ENCODE measurements at places on chromosomes 5 and 9.

- DNase-seq, result no peak
Measured at GRCh38 chr9:15262581-15262980, 44.4 kb downstream of the TTC39B start.

DNA sequence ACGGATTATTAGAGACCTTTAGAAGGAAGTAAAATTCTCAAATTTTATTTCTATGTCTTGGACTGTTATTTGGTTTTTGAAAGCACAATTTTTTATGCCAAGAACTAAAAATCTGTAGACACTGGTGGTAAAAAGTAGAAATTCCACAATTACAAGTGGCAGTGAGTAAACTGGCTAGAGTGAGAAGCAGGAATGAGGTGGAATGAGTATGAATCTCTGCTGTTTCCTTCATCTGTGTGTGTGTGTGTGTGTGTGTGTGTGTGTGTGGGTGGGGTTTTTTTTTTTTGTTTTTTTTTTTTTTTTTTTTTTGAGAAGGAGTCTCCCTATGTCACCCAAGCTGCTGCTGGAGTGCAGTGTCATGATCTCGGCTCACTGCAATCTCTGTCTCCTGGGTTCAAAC lies 94.2 kb downstream of the TLE4 start:
- DNase-seq, result peak; percentile 36

DNA sequence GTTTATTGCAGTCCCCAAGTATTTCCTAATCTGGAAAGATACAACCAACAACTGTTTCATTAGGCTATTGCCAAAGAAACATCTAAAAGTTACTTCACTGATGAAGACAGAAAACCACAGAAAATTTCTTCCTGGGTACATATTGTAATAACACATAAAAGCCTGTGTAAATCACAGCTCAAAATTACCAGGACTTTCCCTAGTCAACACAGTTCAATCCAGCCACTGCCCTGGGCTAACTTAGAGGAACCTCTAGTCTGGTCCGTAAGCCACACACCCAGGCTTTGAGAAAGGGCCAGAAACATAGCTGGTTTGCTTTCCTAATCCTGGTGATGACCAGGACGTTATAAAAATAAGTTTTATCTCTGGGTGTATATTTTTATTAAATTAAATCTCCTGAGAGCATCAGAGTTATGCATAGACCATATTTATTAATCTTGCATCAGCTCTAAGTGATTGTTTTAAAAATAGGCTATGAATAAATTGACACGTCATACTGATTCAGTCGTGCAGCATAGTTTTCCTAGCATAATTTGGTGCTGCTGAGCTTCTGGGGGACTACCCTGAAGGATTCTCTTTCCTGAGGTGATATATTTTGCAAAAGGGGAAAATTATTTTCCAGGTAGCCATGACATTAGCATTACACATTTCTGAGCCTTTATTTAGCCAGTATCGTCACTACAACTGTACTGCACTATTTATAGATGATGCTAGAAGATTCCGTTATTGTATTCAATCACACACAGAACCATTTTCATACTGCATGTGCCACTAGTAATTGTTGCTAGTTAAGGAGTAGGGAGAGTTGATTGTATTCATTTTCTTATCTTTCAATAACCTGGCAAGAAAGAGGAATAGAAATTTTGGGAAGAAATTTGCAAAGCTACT lies 12.6 kb upstream of the MUSK start:
- peak; percentile 29 for DNase-seq

GRCh38 chr5:61123145-61123544 lies 39.1 kb downstream of the SMIM15 start:
- no peak for DNase-seq

GRCh38 chr9:5466766-5467165 lies 16.4 kb downstream of the CD274 start:
- DNase-seq, result no peak

DNA sequence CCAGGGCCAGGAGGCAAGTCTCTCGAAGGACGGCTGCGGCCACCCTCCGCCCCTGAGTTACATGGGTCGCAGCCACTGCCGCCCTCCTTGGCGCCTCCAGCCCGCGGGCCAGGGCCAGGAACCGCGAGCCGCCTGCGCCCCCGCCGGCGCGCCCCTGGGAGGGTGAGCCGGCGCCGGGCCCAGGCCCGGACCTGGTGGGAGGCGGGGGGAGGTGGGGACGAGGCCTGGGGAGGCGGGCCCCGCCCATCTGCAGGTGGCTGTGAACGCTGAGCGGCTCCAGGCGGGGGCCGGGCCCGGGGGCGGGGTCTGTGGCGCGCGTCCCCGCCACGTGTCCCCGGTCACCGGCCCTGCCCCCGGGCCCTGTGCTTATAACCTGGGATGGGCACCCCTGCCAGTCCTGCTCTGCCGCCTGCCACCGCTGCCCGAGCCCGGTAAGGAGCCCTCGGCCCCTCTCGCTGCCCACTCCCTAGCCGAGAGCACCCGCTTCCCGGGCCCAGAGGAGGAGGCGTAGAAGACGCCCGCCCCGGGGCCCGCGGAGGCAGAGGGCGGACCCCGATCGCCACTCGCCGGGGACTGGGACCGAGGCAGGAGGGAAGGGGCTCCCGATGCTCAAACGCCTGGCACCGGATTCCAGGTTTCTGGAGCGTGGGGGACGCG lies at the start of gene ASS1:
Gene ASS1 (plus strand): TSS at position 397 of the 657 bp plus-strand sequence. CDS start 7,268 bp downstream, outside the sequence.
- no peak for DNase-seq

- DNase-seq, result no peak
Measured at GRCh38 chr5:10631316-10631996, 67.6 kb downstream of the ANKRD33B start.

- DNase-seq, result no peak
Measured at GRCh38 chr5:33588654-33589372, 148.0 kb downstream of the TARS1 start.

DNA sequence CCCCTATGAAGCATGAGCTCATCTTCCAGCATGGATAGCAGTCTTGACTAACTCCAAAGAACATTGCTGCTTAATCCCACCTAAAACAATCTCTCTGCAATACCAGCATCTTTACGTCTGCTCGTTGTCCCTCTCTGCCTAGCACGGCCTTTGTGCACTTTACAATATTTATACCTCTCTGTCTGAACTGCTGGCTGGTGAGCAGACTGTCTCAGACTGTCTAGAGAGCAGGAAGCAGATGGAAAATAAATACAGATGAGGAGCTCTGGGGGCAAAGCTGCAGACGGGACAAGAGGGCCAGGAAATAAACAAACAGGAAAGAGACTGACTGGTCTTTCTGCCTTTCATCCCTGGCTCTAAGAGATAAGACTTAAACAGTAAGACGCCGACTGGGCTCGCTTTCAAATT lies 224.8 kb downstream of the ENC1 start:
- DNase-seq, result no peak

DNA sequence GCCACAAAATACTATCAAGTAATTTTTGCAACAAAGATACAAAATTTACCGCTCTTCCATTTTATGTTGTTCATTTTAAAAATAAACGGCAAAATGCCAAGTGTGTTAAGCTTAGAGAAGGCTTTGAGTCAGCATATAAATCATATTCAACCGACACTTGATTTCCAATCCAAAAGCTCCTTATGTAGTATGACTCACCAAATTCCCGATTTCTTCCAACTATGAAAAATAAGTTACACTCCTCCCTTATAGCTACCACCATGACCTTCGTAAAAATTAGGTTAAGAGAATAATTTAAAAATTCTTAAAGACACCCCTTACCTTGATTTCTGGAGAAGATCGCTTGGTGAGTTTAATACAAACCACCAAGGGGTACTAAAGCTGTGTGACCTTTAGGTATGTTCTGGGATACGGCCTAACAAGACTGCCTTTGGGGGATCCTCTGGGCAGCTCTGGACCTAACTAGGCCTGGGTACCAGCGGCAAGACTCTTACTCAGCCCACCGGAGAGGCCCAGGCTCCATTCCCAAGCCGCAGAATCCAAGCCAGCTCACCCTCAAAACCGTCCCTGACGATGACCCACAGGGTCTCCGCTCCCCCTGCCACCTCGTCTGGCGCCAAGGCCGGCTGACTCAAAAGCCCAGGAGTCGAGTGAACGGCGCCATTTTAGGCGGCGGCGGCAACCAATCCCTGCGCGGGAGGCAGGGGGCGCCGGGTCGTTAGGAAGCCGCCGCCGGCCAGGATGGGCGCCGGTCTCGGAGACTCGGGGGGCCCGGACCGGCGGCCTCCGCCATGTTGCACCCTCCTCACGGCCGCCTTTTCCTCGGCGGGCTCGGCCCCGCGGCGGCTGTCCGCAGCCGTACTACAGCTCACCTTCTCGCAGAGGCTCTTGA lies 739 bp downstream of the PPP2CA start:
- peak; percentile 35 for DNase-seq

DNA sequence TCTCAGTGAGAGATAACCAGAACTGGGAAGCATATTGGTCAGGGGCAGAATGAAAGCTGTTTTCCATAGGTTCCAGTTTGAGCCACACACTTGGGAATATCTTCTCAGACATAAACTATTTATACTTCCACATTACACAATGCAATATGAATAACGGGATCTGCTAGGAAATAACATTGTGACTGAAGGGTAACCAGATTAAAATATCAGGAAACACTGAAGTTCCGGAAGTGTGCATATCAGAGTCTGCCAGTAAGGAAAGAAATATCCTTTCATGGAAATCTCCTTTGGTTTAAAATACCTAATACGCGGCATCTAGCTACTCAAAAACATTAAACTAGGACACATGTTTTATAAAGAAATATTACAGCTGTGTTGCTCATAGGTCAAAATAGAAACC lies 56.3 kb downstream of the ST8SIA4 start:
- no peak for DNase-seq

GRCh38 chr9:97858393-97858713 lies 5.3 kb downstream of the FOXE1 start:
- no peak for DNase-seq

GRCh38 chr5:17316970-17317459 lies 99.6 kb downstream of the BASP1 start:
- peak; percentile 19 for DNase-seq

DNA sequence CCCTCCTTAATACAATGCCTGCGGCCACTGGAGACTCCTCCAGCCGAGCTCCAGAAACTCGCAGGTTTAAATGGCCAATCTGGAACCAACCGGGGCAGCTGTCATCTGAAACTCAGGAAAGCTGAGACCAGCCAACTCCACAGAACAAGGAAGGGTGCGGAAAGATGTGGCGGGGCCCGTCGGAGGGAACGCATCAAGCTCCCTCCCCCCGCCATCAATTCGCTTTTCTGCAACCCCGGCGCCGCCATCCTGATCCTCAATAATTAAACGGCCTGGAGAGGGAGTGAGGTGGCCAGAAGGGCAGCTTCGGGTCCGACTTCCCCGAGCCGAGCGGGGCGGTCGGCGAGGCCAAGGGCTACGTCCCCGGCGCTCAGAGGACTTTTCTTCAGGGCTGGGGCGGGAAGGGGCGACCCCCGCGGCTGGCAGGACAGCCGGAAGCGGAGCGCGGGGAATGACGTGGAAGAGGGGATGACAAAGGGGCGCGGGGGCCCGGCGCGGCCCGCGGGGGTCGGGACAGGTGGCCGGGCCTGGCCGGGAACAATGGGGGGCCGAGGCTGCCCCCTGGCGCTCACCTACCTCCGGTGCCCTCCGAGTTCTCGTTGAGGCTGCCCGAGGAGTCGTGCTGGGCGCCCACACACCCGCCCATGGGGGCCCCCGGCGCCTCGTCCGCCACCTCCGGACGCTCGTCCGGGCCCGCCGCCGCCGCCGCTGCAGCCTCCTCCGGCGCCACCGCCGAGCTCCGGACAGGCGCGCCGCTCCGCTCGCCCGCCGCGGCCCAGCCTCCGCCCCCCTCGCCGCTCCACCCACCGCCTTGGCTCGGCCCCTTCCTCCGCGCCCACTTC lies at the start of gene UBTD2:
Gene UBTD2 (minus strand): TSS at position 745 of the 842 bp plus-strand sequence. CDS start 99 bp downstream, at position 646.
- DNase-seq, result peak; percentile 66

GRCh38 chr9:96423985-96424336 lies 5.8 kb upstream of the ZNF367 start:
- no peak for DNase-seq

DNA sequence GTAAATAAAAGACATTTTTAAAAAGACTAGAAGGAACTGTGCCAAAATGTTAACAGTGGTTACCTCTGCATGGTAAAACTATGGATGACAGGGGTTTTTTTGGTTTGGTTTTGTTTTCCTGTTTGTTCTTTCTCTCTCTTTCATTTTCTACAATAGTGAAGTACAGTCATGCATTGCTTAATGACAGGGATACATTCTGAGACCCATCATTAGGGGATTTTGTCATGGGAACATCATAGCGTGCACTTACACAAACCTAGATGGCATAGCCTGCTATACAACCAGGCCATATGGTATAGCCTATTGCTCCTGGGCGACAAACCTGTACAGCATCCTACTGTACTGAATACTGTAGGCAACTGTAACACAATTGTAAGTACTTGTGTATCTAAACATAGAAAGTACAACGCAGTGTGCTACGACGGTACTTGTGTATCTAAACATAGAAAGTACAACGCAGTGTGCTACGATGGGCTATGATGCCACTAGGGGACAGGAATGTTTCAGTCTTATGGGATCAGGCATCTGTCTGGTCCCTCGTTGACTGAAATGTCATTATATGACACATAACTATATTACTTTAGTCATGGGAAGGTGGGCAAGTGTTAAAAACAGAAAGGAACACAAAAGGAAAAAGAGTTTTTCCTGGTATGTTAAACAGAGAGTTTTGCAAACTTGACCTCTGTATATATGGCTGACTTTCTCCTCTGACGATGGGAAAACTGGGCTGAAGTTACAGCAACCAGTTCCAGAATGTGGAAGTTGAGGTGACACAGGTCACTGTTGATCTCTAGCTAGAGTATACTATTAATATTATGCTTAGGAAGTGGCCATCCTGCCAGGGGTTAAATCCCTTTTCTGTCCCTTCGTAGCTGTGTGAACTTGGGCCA lies 7.4 kb upstream of the ADAM19 start:
- DNase-seq, result no peak

DNA sequence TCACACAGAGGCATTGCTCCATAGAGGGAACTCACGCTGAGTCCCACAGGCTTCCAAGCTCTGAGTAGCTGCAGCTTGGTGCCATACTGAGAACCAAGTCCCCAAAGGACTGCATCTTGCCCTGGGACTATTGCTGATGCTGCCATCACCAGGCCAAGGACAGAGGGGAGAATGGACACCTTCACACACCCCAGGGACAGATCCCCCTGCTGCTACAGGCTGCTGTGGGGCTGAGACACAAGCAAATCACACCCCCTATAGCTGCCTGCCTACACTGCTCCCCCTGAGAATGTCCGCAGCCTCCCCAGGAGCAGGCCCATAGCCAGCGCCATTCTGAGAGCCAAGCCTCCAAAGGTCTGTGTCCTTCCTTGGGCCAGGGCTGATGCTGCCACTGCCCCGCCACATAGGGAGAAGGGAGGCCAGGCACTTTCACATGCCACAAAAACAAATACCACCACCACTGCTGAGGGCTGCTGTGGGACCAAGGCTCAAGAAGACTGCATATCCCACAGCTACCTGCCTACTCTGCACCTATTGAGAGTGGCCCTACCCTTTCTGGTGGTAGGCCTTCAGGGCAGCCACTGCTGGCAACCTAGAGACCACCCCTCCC lies 81.5 kb downstream of the SYK start:
- DNase-seq, result no peak

DNA sequence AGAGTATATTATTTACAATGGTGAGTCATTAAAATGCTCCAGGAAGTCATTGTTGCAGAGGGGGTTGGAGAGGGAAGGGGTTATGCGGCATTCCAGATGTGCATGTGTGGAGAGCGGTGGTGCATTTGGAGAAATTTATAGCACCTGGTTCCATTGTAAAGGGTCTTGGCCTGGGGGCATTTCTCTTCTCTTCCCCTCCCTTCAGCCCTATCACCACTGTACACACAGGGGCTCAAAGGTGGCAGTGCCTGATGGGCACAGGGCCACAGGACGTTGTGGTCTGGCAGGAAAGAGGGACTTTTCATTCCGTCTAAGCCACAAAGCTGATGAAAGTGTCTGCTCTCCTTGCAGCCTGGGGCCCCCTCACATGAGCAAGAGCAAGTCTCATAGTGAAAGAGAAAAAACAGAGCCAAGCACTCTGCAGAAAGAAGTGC lies 442.4 kb upstream of the ZNF462 start:
- DNase-seq, result no peak
